T-helper 17 cell (primary cell): ENCODE measurements at places on chromosomes 1 and 21.

DNA sequence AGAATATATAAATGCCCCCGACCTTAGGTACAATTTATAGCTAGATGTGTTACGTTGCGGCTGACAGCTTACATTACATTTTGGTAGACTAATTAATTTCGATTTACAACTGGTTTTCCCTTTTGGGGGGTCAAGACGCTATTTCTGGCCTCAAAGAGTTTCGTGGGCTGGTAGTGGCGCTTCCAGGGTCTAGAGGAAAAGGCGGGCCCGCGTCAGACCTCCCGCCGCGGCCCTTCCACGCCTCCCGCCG is 391 bp downstream of the IFT25 start:
- no peak for DNase-seq

- no peak for DNase-seq
Observed at GRCh38 chr1:16615253-16616252, 2.2 kb upstream of the NBPF1 start.

DNA sequence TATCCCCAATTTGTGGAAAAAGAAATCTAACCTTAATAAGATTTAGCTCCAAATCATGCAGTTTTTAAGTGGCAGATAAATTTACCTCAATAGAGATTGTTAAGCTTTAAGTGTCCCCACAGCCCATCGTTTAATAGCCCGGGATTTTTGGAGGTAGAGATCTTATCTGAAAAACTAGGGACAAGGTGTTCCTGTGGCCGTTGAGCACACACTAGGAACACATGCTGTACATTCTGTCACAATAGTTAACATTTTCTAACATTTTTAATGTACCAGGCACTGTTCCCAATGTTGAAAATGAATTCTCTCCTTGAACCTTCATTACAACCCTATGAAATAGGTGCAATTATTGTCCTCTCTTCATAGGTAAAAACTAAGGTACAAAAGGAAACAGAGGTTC is 85.7 kb upstream of the PLD5 start:
- no peak for DNase-seq

DNA sequence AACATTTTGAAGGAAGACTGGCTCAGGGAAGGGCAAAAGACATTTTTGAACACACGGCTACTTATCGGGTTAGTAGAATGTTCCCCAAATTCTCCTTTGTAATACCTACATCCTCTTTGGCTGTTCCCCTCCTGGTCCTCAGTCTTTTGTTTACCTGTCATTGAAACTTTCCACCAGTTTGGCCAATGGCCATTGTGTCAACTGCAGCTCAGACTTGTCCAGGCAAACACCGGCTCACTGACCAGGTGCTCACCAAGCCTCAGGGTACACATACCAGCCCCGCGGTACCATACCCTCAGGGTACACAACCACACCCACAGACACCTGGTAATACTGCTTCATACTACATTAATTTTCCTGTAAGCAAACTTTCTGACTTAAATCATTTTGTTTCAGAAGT is 84.8 kb upstream of the ZNF648 start:
- DNase-seq: no peak

DNA sequence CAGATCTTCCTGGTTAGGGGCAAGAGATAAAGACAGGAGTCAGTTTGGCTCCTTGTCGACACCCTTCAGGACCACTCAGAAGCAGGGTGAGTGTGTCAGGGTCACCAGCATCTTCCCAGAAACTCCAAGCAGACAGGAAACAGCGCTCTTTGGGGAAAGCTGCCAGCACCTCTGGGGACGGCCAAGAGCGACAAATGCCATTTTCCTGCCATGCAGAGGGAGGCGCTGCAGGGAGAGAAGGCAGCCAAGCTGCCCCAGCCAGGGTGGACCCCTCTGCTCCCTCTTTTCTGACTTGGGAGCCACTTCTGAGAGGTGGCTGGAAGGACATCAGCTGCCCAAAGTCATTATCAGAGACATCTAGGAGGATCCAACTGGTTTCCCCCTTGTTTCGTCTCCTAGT is 29.0 kb downstream of the SIM2 start:
- DNase-seq: no peak

- DNase-seq: no peak
Observed at GRCh38 chr21:35406635-35407034, 357.5 kb upstream of the RUNX1 start.

DNA sequence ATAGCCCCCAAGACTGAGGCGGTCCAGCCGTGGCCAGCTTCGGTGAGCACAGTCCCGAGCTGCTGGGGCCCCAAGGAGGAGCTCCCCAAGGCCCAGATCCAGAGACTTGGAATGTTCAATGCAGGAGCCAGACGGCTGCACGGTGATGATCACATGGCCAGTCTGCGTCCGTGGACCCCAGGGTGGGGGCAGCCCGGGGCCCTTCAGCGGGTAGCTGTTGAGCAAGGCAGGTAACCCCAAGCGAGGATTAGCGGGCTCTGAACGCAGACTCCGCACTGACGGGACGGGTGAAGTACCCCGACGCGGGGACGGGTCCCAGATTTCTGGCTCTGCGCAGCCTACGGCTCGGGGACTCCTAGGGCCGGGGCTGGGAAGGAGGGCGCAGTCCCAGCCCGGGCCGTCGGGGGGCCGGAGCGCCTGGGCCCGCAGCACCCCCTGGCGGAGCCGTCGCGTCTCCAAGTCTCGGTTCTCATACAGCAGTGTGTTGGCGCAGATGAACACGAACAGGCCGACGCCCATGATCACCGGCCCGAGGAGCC is 2.7 kb downstream of the TMEM200B start:
- DNase-seq: peak; percentile 45

DNA sequence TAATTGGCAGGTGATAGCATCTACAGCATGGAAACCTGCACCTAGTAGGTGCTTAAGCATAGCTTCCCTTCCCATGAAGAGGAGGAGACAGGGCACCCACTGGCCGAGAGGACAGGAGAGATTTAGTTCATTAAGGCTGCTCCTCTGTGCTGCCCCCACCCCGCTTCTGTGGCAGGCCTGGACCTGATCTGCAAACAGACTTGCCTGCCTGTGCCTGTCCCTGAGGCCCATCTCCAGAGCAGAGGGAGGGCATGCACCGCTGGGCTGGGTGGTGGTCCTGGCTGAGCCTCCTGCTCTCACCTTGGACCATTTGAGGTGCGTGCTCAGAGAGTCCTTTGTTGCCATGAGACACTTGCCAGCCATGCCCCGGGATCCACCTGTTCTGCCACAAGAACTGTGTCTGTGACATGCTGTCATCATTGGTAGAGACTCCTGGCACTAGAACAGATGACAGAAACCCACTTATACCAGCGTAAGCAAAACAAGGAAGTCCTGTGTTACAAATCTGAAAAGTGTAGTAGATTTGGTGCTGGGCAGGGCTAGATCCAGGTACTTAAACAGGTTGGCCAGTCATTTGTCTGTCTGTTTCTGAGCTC is 55.6 kb downstream of the PTPRF start:
- DNase-seq: no peak

GRCh38 chr1:16212251-16212961 is at the start of gene ARHGEF19:
ARHGEF19 (minus strand) TSS chr1:16212652; CDS start chr1:16209054, 3,598 bp downstream.
- DNase-seq: no peak

DNA sequence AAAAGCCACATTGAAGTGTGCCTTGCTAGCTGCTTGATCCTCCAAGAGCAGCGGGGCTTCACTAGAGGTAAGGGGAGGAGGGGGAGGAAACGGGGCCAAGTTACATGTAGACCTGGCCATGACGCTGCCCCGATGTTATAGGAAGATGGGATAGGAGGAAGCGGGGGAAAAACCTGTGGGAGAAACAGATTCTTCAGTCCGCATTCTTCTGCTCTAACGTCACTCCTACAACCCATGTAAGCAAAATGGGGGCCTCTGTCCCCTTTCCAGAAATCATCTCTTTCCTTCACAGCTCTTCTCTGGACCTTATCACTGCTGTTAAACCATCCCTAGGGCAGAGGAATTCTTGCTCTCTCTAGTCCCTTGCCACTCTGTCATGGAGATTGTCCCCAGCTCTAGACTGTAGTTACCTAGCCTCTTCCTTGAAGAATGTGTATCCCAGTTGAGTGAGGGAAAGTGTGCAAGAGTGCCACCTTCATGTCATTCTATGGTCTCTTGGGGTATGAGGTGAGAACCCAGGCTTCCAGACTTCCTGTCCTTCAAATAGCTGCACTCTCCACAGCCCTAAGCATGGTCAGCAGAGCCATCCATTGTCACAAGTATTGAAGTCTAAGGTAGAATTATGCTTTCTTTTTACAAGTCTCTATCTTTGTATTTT is 11.4 kb downstream of the PLEKHO1 start:
- DNase-seq: no peak
